ENCODE measurements at places on chromosomes 5 and 9.
A peak's percentile ranks its signal among the peaks of the same experiment; 100 is the strongest.

- peak; percentile 64 for DNase-seq
- H3K4me1 ChIP-seq = peaks cover 39% of the 10 kb centered on the region
- H3K27ac ChIP-seq = peak overlapping the region; percentile 96
- H3K36me3 ChIP-seq = peaks cover 25% of the 10 kb centered on the region
- no peaks in the 10 kb centered on the region for H3K27me3 ChIP-seq
Measured at GRCh38 chr9:110638381-110638954, 30.1 kb upstream of the MUSK start.

DNA sequence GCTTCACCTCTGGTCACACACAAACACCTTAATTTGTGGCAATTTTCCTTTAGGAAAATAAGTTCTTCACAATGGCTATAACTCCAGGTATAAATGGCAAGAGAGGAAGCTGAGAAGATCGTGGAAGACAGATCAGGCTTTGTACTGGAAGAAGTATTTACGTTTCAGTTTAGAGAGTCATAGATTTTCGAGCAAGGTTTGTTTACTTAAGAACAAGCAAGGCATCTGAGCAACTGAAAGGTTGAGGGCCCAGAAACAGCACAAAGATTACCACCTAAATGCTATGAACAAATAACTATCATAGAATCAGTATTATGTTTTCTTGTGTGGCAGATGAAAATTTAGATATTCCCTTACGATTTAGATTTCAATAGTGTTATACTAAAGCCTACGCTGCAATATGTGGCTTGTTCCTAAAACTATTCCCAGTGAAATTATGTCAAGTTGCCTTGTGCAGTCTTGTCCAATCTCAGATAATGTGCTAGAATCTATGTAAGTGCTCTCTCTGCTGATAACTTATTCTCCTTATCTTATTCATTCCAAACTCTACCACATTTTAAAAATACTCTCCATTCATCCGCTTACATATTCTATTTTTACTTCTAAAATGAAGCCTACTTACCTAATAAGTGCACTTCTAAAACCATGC lies 6.7 kb downstream of the SLCO4C1 start:
- H3K4me1 ChIP-seq = no peaks in the 10 kb centered on the region
- H3K27me3 ChIP-seq = 0 out of 2 replicates have a peak, but pooled peaks cover 10% of the 10 kb centered on the region
- peak; percentile 16 for DNase-seq
- H3K4me3 ChIP-seq = no peak overlapping the region
- no peak overlapping the region for H3K27ac ChIP-seq

DNA sequence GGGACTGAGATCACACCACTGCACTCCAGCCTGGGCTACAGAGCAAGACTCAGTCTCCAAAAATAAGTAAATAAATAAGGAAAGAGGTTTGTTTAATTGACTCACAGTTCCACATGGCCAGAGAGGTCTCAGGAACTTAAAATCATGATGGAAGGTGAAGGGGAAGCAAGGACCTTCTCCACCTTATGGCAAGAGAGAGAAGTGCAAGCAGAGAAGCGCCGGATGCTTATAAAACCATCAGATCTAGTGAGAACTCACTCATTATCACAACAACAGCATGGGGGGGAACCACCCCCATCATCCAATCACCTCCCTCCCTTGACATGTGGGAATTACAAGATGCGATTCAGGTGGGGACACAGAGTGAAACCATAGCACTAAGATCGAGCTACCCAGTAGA lies 22.8 kb upstream of the RGMB start:
- no peaks in the 10 kb centered on the region for H3K27me3 ChIP-seq
- no peak overlapping the region for H3K27ac ChIP-seq
- peak; percentile 46 for DNase-seq

GRCh38 chr9:107390778-107391177 lies 98.8 kb downstream of the KLF4 start:
- no peak for DNase-seq
- no peaks in the 10 kb centered on the region for H3K4me1 ChIP-seq
- no peak overlapping the region for H3K4me3 ChIP-seq
- no peaks in the 10 kb centered on the region for H3K36me3 ChIP-seq
- H3K27me3 ChIP-seq = no peaks in the 10 kb centered on the region

GRCh38 chr9:90942555-90942954 lies 140.9 kb downstream of the SYK start:
- no peaks in the 10 kb centered on the region for H3K36me3 ChIP-seq
- H3K4me1 ChIP-seq = peaks cover 9% of the 10 kb centered on the region
- no peak overlapping the region for H3K27ac ChIP-seq
- DNase-seq = no peak
- H3K4me3 ChIP-seq = no peak overlapping the region

GRCh38 chr9:37730839-37731238 lies 22.8 kb upstream of the TRMT10B start:
- no peaks in the 10 kb centered on the region for H3K36me3 ChIP-seq
- H3K27me3 ChIP-seq = no peaks in the 10 kb centered on the region
- no peak overlapping the region for H3K4me3 ChIP-seq
- DNase-seq = no peak

DNA sequence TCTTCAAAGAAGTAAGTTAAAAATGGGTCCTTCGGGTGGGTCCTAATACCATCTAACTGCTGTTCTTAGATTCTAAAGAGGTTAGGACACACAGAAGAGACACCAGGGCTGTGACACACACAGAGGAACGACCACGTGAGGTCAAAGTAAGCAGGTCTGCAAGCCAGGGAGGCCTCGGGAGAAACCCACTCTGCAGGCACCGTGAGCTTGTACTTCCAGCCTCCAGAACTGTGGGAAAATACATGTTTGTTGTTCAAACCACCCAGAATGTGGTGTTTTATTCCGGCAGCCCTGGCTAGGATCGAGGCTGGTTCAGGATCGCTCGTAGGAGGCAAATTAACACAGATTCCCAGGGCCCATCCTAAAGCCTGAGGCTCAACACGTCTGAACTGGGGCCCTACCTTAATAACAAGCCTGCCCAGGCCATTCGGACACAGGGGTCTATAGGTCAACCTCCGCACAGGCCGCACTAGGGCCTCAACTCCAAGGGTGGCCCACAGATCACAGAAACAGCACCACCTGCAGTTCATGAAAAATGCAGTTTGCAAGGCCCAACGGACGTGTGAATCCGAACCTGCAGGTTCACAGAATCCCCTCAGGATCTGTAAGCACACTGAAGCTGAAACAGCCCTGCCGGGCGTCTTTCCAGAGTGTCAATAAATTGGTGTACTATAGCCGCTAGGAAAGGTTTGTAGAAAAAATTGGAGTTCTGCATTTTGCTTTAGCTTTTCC lies 7.1 kb downstream of the MED10 start:
- H3K4me1 ChIP-seq = peaks cover 9% of the 10 kb centered on the region
- H3K27me3 ChIP-seq = no peaks in the 10 kb centered on the region
- no peak for DNase-seq
- no peak overlapping the region for H3K4me3 ChIP-seq

DNA sequence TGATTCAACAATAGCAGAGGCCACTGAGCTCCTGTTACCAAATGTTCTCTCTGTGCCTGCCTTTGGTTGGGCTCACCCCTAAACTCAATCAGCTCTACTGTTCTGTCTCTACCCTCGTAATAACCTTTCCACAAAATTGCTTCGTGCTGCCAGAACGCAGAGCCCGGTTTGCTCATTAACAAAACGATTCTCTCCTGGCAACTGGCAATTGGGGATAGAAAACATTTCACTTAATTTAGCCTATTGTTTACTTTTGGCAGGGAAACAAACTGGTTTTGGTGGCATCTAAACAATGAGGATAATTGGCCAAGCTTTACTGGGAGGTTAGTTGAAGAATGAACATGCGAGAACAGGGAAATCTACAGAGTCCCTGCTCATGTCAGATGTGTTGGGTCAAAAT lies 56.6 kb downstream of the SLC28A3 start:
- no peaks in the 10 kb centered on the region for H3K27me3 ChIP-seq
- DNase-seq = no peak
- no peaks in the 10 kb centered on the region for H3K4me1 ChIP-seq

GRCh38 chr5:57334475-57334874 lies 148.1 kb downstream of the ACTBL2 start:
- H3K27me3 ChIP-seq = no peaks in the 10 kb centered on the region
- peaks cover 49% of the 10 kb centered on the region for H3K4me1 ChIP-seq
- DNase-seq = no peak
- no peaks in the 10 kb centered on the region for H3K36me3 ChIP-seq
- peak overlapping the region; percentile 45 for H3K27ac ChIP-seq

DNA sequence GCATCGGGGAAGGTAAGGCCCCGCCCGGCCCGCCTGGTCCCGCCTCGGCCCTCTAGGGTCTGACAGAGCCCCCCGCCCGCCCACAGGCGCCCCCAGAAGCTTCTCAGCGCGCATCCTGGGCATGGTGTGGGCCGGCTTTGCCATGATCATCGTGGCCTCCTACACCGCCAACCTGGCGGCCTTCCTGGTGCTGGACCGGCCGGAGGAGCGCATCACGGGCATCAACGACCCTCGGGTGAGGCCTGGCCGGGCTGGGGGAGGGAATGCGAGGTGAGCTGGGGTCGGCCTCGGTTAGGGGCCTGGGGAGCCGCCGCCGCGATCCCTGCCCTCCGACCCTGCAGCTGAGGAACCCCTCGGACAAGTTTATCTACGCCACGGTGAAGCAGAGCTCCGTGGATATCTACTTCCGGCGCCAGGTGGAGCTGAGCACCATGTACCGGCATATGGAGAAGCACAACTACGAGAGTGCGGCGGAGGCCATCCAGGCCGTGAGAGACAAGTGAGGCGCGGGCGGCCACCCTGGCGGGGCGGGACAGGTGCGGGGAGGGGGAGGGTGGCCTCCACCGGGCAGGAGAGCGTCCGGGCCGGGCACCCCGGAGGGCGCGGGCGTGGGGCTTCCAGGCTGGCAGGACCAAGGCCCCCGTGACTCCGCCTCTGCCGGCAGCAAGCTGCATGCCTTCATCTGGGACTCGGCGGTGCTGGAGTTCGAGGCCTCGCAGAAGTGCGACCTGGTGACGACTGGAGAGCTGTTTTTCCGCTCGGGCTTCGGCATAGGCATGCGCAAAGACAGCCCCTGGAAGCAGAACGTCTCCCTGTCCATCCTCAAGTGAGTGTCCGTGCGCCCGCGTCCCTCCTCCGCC lies 7.1 kb downstream of the LRRC26 start:
- H3K4me3 ChIP-seq = no peak overlapping the region
- H3K27me3 ChIP-seq = peaks cover 25% of the 10 kb centered on the region
- no peak for DNase-seq
- H3K36me3 ChIP-seq = no peaks in the 10 kb centered on the region

GRCh38 chr9:125330587-125330986 lies 69.0 kb downstream of the GAPVD1 start:
- no peak for DNase-seq
- peaks cover 34% of the 10 kb centered on the region for H3K4me1 ChIP-seq
- 0 out of 2 replicates have a peak overlapping the region, but pooled peaks have one; percentile 10 for H3K27ac ChIP-seq
- H3K27me3 ChIP-seq = no peaks in the 10 kb centered on the region
- H3K36me3 ChIP-seq = peaks cover 12% of the 10 kb centered on the region

DNA sequence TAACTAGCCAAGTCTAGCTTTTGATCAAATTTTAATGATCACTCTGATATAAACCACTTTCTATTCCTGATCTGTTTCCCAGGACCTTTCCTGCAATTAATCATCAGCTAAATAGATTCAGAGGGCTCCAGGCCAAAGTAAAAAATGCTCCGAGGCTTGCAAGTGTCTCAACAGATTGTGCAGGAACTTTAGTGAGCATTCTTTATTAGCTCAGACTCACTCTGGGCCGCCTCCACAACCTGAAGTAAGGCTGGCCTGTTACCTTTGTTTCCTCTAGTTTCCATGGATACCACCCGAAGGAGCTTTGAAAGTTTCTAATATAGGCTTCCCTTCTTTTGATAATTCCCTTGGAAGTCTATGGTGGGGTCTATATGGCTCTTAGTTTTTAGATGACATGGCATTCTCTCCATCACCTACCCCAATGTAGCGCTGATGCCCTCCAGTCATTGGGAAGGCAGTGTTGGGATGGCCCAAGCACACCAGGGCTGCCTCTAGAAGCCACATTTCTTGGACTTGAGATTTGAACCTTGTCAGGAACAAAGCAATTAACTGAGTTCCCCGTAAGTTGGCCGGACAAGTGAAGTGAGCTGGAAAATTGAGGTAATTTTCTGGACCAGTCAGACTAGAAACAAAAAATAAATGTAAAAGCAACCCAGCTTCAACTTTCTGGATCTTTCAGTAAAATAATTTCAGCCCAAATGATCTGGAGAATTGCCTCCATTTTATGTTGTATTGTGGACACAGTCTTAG lies 97.6 kb upstream of the LHFPL2 start:
- H3K27me3 ChIP-seq = no peaks in the 10 kb centered on the region
- no peaks in the 10 kb centered on the region for H3K36me3 ChIP-seq
- H3K4me3 ChIP-seq = no peak overlapping the region

- H3K27me3 ChIP-seq = no peaks in the 10 kb centered on the region
- no peaks in the 10 kb centered on the region for H3K4me1 ChIP-seq
- no peaks in the 10 kb centered on the region for H3K36me3 ChIP-seq
- no peak for DNase-seq
Measured at GRCh38 chr5:31235381-31235780, 41.9 kb downstream of the CDH6 start.

DNA sequence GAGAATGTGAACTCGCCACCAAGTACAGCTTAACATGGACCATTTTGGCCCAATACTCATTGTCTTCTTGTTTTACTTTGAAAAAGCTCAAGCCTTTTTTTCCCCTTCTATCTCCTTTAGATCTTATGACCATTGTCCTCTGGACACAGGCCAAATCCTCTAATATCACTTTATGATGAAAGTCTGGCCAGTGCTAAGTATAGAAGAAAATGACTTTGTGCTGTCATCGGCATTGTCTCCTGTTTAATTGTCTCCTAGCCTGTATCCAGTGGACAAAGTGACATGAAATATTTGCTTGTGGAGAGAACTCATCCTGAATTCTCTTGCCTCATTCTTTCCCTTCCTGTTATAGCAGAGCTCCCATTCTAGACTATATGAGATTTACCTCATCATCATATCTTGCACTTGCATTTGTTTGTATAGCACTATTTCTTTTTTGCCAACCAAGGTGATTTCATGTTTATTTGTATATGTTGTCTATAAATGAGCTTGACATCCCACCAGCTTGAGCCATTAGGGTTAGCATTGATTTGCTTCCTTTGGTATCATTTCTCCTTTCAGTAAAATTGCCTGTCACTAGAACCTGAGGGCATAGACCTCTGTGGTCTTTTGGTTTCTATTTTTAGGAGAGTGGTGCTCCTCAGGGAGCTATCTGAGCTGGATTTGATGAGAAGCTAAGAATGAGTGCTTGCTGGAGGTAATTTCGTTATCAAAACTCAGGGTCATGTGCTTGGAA lies 18.8 kb upstream of the TNFAIP8 start:
- H3K27me3 ChIP-seq = no peaks in the 10 kb centered on the region
- DNase-seq = no peak
- no peaks in the 10 kb centered on the region for H3K36me3 ChIP-seq

DNA sequence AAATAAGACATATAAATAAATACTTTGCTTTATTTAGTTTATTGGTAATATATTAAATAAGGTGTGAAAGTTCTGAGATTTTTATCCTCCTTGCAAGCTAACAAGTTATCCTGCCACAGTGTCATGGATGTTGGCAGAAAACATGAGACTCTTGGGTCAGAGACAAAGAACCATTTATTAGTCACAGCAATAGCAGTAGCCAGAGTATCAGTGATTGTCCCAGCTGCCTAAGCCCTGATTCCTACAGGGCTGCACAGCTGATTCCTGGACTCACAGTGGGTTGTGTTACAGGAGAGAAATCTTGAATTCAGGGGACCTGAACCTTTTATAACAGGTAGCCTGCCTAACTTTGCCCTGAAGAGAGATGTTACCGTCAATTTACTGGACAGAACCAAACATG lies 304.5 kb upstream of the ZNF608 start:
- peaks cover 44% of the 10 kb centered on the region for H3K4me1 ChIP-seq
- DNase-seq = no peak
- no peak overlapping the region for H3K27ac ChIP-seq
- H3K27me3 ChIP-seq = no peaks in the 10 kb centered on the region

GRCh38 chr5:61277190-61277589 lies 54.9 kb upstream of the ZSWIM6 start:
- H3K4me3 ChIP-seq = no peak overlapping the region
- no peak for DNase-seq
- peaks cover 28% of the 10 kb centered on the region for H3K4me1 ChIP-seq
- H3K36me3 ChIP-seq = no peaks in the 10 kb centered on the region
- no peak overlapping the region for H3K27ac ChIP-seq

Data from PC-3 (cell line).